Stimulated activated CD8-positive, alpha-beta memory T cell treated with anti-CD3 and anti-CD28 coated beads, Interleukin-15, amount 100 ng/mL, for 1 hour (primary cell): ENCODE measurements at places on chromosomes 16 and 17.
A peak's percentile ranks its signal among the peaks of the same experiment; 100 is the strongest.

DNA sequence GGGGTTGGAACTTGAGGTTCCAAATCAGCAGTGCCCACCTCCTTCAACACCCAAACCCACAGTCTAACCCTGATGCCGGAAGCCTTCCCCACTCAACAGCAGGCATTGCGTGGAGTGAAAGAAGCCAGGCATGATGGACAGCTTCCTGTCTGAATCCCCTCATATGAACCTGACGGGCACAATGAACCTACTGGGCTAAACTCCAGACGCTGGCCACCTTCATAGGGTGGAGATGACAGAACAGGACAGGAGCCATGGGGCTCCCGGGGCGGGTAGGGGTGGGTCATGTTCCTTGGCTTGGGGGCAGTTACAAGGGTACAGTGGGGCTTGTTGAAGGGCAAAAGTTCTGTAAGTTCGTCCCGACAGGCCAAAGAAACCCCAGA is 460 bp upstream of the HSBP1 start:
- no peak for DNase-seq

- no peak for DNase-seq
Measured at GRCh38 chr16:46836534-46837530, 5.9 kb upstream of the C16orf87 start.

DNA sequence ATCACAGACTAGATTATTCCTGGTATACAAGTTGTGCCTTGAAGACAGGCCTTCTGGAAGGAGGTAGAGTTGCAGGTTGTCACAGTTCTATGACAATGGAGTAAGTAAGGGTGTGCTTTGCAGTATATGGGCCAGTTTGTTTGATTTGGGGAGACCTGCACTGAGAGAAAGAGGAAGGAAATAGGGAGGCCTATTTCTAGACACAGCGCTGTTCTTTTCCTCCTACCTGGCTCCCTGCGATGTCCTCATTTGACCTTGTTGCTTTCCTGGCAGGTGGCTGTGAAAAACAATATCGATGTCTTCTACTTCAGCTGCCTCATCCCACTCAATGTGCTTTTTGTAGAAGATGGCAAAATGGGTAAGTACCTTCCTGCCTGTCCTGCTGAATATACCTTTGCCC is 22.5 kb upstream of the RASL10B start:
- no peak for DNase-seq

GRCh38 chr16:72615856-72616255 is 432.1 kb downstream of the ZFHX3 start:
- DNase-seq = no peak

DNA sequence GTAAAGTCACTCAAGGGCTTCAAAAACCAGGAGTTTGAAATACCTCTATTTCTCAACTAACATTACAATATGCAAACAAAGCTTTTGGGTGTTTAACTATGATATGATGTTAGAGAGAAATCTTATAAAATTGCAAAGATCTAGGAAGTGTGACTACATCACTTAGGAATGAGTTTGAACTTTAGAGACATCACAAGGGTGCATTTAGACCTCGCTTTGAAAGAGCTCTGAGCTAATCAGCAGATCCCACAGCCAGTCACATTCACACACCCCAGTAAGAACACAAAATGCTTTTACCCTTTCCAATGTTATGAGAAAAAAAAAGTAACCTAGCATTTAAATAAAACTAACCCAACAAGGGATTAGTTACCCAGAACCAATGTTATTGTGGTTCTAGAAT is 45.2 kb downstream of the HYDIN start:
- DNase-seq = no peak

- DNase-seq = no peak
Measured at GRCh38 chr17:81280571-81280970, 14.5 kb downstream of the SLC38A10 start.

GRCh38 chr17:77772461-77772897 is 186.0 kb upstream of the TNRC6C start:
- DNase-seq = peak; percentile 28

DNA sequence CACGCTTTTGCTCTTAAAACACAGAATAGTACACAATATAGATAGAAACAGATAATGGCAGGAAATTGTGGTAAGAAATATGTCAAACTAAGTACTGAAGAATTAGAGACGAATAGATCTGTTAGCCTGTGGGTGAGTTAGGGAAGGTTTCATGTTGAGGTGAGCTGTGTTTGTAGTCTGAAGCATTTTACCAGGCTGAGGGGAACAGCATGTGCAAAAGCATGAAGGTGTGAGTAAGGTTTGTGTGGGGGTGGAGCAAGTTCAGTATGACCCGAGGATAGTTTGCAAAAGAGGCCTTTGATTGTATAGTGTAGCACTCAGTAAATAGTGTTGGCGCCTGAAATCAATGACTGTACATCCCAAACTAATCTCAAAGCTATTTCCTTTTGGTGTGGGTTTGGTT is 13.8 kb downstream of the IGSF6 start:
- no peak for DNase-seq

DNA sequence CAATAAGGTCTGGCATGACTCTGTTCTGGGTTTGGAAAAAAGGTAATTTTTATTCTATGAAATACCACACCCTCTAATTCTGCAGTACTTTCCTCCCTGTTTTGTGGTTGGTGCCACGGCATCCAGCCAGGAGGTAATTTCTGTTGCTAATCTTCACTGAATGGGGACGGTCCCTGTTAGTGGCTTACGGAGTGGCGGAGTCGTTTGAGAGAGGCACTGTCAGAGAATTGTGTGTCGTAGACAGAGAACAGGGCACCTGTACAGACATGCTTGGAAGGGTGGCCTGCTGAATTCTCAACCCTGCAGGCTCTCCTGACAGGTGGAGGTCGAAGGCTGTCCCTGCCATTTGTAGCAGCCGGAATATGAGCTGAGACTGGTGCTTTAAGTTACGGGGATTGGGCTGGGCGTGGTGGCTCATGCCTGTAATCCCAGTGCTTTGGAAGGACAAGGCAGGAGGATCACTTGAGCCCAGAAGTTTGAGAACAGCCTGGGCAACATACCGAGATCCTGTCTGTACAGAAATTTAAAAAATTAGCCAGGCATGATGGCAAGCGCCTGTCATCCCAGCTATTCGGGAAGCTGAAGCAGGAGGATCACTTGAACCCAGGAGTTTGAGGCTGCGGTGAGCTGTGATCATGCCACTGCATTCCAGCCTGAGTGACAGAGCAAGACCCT is 33.2 kb downstream of the EEF2K start:
- DNase-seq = no peak

GRCh38 chr17:66654106-66654740 is 180.7 kb upstream of the CACNG5 start:
- DNase-seq = no peak
